IMR-90 (cell line): ENCODE measurements at places on chromosomes 2 and 18. TPM values are rescaled to one million over a fixed set of nuclear protein-coding genes. Genes with fewer than 3 reads are reported as not detected.

Gene FNDC4
- 7.3 and 7.5 TPM in 2 replicates for total RNA-seq

Gene SPP2
- total RNA-seq, result not detected in 2 replicates

Gene CLK1
- total RNA-seq, result 26.2 and 43.9 TPM in 2 replicates

Gene RTP5
- total RNA-seq, result not detected in 2 replicates

Gene STEAP3
- total RNA-seq, result 18.9 and 19.4 TPM in 2 replicates

Gene ITGA6
- total RNA-seq, result 43.9 and 88.3 TPM in 2 replicates

Gene CCT4
- 187 and 233 TPM in 2 replicates for total RNA-seq

Gene CRYGC
- total RNA-seq, result not detected in 2 replicates

Gene AQP12B
- total RNA-seq, result not detected in 2 replicates

Gene GAL3ST2
- not detected in 2 replicates for total RNA-seq

Gene SAG
- not detected in 2 replicates for total RNA-seq

Gene SP5
- not detected in 2 replicates for total RNA-seq

Gene TLX2
- total RNA-seq, result not detected in 2 replicates

Gene SLC19A3
- total RNA-seq, result under 0.01 TPM in 1 of 2 replicates, not detected in the other

Gene GPR17
- total RNA-seq, result not detected in 2 replicates

Gene ABHD1
- total RNA-seq, result not detected in 2 replicates

Gene CNTNAP5
- total RNA-seq, result not detected in 2 replicates

Gene DYNAP
- not detected in 2 replicates for total RNA-seq

Gene RESP18
- total RNA-seq, result not detected in 2 replicates

Gene CNDP1
- not detected in 2 replicates for total RNA-seq

Gene CHRND
- total RNA-seq, result not detected in 2 replicates

Gene ILKAP
- total RNA-seq, result 13.3 and 15.3 TPM in 2 replicates

Gene KATNAL2
- 0.90 and 1.4 TPM in 2 replicates for total RNA-seq

Gene HS1BP3
- 9.0 and 10.3 TPM in 2 replicates for total RNA-seq

Gene IL37
- not detected in 2 replicates for total RNA-seq

Gene SH3BP4
- 112 and 122 TPM in 2 replicates for total RNA-seq

Gene MC5R
- not detected in 2 replicates for total RNA-seq

Gene PLB1
- total RNA-seq, result 0.90 and 1.4 TPM in 2 replicates

Gene PMS1
- 10.6 and 20.0 TPM in 2 replicates for total RNA-seq

Gene IL1R2
- not detected in 2 replicates for total RNA-seq

Gene IL1RL2
- total RNA-seq, result 0.28 and 0.36 TPM in 2 replicates

Gene USP37
- 6.5 and 7.5 TPM in 2 replicates for total RNA-seq

Gene SOX11
- total RNA-seq, result 2.2 and 4.7 TPM in 2 replicates

Gene BCL11A
- total RNA-seq, result 1.1 and 1.7 TPM in 2 replicates

Gene CCDC68
- 0.54 and 1.4 TPM in 2 replicates for total RNA-seq

Gene CLEC4F
- not detected in 2 replicates for total RNA-seq

Gene CRYGD
- not detected in 2 replicates for total RNA-seq

Gene ALPG
- not detected in 2 replicates for total RNA-seq

Gene UGT1A5
- total RNA-seq, result not detected in 2 replicates

Gene TMEM178A
- 0.18 and 0.28 TPM in 2 replicates for total RNA-seq

Gene NAT8
- total RNA-seq, result not detected in 2 replicates

Gene ANKRD30BL
- total RNA-seq, result not detected in 2 replicates

Gene IMPA2
- total RNA-seq, result 4.7 and 5.4 TPM in 2 replicates

Gene STARD6
- 0.28 TPM in 1 of 2 replicates, not detected in the other for total RNA-seq

Gene HAT1
- 24.4 and 49.2 TPM in 2 replicates for total RNA-seq

Gene MARCHF4
- 2.3 and 3.1 TPM in 2 replicates for total RNA-seq

Gene OTOF
- total RNA-seq, result not detected in 2 replicates

Gene SAP130
- 5.0 and 6.1 TPM in 2 replicates for total RNA-seq

Gene SLC14A1
- 21.7 and 31.9 TPM in 2 replicates for total RNA-seq
